ENCODE measurements at places on chromosomes 6 and 20.
A peak's percentile ranks its signal among the peaks of the same experiment; 100 is the strongest.

DNA sequence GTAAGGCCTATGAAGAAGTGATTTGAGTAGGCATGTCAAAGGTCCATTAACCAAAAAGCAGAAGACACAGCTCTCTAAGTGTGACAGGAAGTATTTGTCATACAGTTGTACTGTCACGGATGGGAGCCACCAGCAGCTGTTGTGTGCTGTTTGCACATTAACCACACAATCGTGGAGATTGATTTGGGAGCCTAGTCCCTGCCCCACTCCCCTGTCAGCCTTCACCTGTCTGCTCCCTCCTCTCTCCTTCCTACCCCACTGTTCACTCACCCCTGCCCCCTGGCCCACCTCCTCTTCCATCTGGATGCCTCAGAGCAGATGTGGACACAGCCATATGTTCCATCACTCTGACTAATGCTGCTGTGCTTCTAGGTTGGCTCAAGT is 124.7 kb upstream of the SPACA1 start:
- no peak for DNase-seq

DNA sequence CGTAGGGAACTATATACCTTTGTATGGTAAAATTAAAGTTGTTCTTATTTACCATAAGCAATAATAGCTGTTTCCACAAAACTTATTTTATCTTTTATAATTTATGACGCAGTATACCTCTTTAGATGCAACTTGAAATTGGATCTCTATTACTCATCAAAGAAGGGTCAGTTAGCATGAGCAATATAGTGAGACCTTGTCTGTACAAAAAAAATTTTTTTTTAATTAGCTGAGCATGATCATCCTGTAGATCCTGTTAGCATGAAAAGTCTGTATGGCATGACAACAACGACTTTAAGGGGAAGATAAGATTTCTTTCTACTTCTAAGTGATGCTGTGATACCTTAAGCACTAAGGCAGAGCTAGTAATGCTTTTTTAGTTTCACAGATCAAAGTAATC is 5.9 kb downstream of the ALDH5A1 start:
- DNase-seq: no peak

DNA sequence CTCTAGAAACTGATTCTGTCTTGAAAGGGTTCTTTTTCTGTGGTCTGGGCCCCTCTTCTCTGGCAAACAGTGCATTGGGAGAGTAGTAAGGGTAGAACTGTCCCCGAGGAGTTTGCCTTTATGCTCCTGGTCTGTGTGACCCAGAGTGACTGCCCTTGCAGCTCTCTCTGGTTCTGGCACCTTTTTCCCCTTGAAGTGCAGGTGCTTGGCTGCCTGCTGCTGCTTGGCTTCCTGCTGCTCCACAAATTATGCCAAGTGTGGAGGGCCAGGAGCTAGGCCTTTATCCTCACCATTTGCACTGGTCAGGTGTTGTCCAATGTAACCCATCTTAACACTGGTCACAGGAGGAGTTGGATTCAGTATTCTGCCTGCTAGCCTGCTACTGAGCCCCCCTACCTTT is 11.2 kb downstream of the KIZ start:
- no peak for DNase-seq

GRCh38 chr20:45835329-45835765 is 1.7 kb downstream of the SNX21 start:
- no peak for DNase-seq

DNA sequence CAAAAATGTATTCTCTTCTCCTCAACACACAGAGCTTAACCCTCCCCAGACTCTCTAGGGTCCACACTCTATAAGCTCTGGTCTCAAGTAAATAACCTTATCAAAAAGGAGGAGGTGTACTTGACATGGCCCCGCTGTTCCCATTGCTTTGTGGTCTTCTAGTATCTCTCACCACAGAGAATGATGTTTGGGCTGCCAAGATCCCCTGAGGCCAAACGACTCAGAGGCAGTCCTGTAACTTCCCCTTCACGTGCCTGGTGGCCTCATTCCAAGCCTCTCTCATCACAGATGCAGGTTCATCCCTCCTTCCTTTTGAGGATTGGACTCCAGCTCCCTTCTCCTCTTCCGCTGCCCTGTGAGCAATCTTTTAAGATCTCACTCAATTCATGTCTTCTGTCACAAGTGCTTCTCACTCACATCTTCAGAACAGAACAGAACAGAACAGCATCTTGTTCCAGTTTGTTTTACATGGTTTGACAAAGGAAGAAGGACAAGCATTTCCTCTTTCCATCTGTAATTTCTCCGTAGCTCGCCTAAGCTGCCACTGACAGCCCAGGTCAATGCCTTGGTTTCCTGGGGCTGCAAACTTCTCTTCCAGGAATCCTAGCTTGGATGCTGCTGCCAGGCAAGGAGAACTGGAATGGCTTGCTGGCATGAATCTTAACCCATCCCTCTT is 541.5 kb downstream of the CD83 start:
- no peak for DNase-seq

DNA sequence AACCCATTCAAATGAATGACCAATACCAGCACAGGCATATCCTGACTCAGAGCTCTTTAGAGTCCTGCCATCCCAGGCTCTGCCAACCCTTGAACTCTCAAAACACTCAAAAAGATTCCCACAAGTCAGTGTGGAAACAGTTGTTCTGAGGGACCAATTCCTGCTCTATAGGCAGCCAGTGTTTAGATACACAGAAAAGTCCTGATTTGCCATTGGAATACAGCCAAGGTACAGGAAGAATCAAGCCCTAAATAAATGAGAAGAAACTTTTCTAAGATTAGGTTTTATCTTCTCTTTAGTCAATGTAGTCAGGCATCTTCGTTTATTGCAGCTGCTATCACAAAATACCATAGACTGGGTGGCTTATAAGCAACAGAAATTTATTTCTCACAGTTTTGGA is 626.8 kb upstream of the ARID1B start:
- DNase-seq: no peak

DNA sequence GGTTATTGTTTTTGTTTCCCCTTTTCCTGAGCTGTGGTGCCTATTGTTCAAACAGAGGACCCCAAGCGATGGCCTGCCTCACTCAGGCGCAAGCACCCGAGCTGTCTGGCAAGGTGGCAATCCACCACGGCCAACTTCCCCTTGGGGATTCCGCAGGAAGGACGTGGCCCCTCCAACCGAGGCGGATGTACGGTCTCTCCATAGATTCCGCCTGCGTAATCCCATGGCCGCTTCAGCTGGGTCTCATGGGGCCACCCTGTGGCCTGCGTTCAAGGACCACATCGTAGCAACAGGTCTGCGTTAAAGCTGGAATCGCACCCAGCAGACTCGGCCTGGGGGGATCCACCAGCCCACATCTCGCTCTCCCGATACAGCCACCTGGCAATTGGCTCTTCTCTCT is 79.9 kb downstream of the CEBPB start:
- no peak for DNase-seq

- DNase-seq: no peak
Observed at GRCh38 chr6:10894958-10895357, 8.1 kb downstream of the SYCP2L start.

DNA sequence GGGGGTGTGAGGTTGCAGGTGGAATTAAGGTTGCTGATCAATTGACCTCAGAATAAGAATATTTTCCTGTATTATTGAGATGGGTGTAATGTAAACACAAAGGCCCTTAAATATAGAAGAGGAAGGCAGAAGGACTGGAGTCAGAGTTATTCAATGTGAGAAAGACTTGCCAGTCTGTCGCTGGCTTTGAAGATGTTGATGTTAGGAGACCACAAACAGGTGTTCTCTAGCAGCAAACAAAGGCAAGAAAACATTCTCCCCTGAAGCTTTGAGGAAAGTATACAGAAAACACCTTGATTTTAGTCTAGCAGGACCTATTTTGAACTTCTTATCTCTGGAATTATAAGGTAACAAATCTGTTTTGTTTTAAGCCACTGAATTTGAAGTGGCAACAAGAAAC is 138.9 kb upstream of the PTPRK start:
- no peak for DNase-seq

DNA sequence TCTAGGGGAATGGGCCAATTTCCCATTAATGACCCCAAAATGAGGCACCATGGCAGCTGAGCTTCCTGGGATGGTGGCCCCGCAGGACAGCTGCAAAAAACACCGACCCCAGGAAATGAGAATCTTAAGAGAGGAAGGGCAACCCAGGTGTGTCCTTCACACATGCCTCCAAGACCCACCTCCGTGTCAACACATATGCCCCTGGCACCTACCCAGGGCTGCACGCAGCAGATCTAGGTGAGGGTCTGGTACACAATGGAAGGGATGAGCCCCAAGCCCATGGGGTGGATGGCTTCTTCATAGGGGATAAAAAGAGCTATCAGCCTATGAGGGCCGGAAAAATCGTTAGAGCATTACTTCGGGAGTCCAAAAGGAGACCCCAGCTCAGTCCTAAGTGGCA is 9.5 kb downstream of the MTCH1 start:
- DNase-seq: no peak

- no peak for DNase-seq
Observed at GRCh38 chr20:3660262-3661059, 2.7 kb downstream of the GFRA4 start.

GRCh38 chr6:168243812-168244376 is 75.7 kb downstream of the DACT2 start:
- no peak for DNase-seq

GRCh38 chr20:41135187-41135887 is 2.0 kb upstream of the PLCG1 start:
- peak; percentile 43 for DNase-seq

DNA sequence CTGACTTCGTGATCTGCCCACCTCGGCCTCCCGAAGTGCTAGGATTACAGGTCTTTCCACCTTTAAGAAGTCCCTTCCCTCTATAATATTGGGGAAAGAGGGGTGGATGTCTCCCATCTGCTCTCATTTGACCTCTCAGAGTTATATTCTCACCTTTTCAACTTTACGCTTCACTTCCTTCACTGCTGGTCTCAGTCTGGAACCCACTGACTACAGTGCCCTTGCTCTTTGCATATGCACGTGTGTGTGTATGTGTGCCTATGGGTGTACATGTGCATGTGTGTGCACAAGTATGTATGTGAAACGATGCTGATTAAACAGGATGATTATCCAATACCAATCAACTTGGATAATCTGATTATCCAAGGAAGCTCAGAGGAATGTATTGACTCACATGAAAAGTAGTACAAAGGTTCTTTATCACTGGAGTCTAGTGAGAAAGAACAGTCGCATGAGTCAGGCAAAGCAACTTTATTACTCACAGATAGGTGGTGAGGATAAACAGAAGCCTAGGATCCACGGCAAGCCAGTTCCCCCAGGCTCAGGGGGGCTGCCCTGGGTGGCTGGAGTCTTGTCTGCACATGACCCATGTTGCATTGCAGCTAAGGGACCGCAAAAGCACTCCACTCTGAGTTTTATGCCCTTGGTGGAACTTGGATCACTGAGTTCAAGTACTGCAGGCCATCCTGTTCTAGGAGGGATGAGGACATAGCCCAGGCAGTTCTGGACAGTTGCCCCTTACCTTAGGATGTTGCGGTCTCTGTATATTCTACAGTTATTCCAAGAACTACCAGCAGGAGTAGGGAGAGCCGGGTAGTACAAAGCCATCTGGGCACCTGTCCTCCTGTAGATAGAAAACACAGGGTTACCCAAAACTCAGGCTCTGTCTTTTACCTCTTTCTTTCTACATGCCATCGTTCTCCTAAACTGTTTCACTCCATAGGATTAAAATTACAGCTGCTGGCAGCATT is 50.9 kb downstream of the SNRNP48 start:
- no peak for DNase-seq

DNA sequence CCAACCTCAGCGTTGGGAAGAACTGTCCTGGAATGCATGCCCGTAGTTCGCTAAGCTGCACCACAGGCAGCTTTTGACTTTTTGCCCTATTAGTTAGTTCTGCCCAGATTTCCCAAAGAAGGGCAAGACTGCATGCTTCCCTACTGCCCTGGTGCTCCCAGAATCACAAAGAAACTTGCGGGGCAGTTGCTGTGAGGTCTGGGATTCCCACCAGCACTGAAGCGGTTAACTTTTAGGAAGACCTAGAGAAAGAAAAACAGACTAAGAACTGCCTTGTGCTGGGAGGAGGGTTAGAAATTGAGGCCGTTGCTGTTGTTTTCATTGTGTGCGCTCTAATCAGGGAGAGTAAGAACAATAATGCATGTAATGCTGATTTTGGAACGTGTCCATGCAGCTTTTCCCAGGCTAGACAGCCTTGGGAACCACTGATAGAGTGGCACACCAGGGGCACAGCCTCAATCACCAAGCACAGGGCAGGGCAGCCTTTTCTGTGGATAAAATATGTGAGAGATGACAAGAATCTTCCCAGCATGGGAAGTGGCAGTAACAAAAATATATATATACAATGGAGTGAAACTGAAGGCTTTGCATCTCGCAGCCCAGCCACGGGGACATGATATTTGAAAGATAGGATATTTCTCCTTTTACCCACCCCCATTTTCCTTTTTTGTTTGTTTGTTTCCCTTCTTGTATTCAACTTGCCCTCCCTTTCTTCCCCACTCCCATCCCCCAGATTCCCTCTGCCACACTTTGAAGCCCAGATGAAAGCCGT is 137.7 kb upstream of the HEY2 start:
- no peak for DNase-seq

GRCh38 chr6:44045672-44046015 is 81.6 kb downstream of the MRPL14 start:
- DNase-seq: no peak

- DNase-seq: no peak
Observed at GRCh38 chr20:19932170-19932667, 84.9 kb upstream of the NAA20 start.

DNA sequence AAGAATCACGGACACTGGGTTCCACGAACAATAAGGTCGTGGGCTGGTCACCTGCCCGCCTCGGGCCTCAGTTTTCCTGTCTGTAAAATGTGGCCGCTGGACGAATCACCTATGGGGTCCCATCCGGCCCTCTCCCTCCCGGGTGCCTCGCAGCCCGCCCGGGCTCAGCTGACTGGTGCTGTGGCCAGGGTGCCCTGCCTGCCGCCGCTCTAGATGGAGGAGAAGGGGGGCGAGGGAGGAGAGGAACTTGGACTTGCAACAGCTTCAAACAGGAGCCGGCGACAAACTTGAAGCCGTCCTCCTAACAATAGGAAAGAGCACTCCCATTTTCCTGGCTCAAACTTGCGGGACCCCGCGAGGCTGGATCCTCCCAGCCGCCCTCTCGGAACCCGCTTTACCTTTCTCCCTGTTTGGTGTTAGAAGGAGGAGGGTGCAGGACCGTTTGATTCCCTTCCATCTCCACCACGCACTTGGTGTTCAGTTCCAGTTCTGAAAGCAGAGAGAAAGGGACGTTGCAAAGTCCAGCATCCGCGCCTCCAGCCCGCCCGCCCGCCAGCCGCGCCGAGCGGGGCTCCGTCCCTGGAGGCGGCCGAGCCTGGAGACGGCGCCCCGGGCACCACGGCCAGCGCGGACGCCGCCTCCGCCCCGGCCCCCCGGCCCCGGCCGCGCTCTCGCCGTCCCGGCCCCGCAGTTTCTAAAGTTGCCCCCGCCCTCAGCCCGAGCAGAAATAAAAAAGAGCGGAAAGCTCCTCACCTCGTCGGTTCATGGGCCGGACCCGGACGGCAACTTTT is 584 bp downstream of the KIF13A start:
- DNase-seq: no peak
